NCI-H2081 treated with DMSO at 0.1 percent for 48 hours (cell line): ENCODE measurements at places on chromosomes 12 and 14.

- DNase-seq: no peak
Observed at GRCh38 chr12:24909667-24910066, 39.2 kb downstream of the BCAT1 start.

DNA sequence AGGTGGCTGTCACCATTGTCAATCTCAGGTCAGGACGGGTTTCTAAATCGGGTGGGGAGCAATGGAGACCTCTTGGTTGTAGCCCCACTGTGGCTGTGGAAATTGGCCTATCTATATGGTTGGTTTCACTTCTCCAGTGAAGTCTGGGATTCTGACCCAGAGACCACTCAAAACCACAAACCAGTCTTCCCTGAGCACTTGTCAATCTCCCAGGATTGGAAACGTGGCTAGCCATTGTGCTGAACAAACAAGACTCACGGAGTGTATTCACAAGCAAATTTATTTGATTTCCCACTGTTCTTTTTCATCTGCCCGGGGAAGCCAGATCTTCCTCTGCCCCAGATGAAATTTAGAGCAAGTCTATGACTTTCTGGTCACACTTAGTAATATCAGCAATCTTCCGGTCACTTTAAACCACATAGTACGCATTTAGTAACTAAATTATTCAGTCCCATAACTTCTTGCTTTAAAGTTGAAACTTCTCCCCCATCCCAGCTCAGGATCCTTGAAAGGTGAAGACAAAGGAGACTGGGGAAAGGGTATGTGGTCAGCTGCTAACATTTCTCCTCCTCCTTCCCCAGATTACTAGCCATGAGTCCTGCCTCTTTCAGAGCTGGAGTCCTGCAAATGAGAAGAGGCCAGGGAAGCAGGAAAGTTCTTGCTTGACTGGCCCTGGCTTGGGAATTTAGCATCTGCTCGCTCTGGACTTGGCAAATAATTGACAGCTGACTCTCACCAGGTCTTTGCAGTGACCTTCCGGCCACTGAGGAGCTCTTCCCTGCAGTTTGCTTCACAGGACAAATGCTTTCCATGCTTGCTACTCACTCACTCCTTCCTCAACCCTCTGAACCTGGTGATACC, 123.2 kb upstream of the MAX start:
- no peak for DNase-seq

DNA sequence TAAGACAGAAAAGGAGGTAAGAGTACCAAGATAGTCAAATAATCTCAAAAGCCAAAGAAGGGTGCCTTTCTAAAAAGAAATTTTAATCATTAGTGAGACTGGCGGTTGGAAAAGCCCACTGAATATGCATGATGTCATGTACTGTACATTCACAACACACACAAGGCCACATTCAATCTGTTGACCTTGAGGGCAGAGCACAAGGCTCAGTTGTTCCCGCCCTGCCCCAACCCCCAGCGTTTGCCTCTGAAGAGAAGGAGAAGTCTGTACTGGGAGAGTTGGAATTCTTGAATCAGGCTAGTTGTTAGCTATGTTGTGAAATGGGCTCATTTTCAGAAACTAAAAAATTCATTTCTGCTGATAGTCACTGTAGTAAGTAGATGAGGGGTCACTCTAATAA, 50.2 kb upstream of the NID2 start:
- DNase-seq: no peak

GRCh38 chr12:124457287-124458219, 109.9 kb downstream of the NCOR2 start:
- DNase-seq: no peak

GRCh38 chr12:42683933-42684801, 94.6 kb upstream of the PRICKLE1 start:
- DNase-seq: no peak

DNA sequence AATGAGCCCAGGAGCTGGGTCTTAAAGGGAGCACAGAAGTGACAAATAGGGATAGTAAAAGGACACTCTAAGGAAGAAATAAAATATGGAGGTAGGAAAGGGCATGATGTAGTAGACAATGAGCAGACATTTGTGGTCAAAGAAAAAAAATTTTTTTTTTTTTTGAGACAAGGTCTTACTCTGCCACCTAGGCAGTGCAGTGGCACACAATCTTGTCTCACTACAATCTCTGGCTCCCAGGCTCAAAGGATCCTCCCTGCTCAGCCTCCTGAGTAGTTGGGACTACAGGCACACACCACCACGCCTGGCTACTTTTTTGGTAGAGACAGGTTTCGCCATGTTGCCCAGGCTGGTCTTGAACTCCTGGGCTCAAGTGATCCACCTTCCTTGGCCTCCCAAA, 8.5 kb downstream of the FKBP3 start:
- DNase-seq: no peak

DNA sequence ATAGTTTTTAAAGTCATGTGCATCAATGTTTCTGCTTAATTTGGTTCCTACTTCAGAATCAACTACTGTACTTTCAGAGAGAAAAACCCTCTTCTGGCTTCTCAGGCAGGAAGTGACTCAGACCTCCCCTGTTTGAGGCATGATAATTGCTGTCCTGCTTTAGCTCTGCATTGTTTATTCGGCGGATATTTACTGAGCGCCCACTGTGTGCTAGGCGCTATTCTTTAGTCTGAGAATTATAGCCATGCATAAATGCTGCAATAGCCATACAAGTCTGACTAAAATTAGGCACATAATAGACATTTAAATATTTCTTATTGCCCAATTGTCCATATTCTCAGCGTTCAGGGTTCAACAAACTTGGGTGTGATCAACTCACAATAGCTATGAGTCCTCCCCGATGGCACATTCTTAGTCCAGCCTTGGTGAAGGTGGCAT, 6.1 kb upstream of the AMIGO2 start:
- peak; percentile 36 for DNase-seq

DNA sequence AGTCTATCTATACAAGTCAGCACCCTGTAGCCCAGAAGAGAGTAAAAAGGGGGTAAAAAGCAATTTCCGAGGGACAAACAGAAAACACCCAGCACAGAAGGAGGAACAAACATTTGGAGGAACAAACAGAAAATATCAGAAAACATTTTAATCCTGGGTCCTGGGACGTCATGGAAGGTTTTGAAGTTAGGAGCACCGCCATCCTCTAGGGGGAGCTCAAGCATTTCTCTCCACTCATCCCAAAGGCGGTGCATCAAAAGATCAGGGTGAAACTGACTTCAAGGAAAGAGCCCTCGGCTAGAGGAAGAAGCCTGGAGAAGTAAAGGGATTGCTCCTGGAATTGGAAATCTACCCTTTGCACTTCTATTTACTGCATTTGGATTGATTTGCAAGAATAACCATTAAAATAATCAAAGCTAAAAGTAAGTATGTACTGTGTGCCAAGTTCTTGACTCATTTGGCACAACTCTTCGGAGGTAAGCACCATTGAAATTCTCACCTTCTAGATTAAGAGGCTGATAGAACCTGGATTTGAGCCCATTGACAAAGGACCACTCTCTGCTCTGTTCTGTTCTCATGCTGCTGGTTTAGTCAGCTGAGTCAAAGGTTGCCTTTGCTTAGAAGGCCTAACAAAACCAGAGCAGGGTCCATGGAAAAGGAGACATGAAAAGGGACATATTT, 17.2 kb upstream of the POC1B start:
- no peak for DNase-seq

DNA sequence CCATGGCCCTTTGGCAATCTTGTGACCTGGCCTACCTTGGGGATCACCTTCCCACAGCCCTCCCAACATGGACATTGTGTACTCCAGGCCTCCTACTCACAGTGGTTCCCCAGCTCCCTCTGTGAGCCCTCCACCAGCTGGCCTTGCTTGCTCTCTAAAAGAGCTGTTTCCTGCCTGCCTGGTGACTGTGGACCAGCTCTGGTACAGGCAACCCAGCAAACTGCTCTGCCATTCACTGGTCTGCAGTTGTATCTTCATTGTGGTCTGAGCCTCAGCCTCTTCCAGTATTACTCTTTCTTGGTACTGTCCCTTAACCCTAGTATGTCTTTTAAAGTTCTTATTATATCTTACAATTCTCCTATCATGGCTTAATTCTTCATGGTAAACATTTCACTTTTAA, 236.2 kb downstream of the KTN1 start:
- no peak for DNase-seq

- DNase-seq: no peak
Observed at GRCh38 chr14:92962831-92963095, 39.8 kb downstream of the CHGA start.

- DNase-seq: no peak
Observed at GRCh38 chr12:64407342-64408223, 3.4 kb downstream of the XPOT start.

DNA sequence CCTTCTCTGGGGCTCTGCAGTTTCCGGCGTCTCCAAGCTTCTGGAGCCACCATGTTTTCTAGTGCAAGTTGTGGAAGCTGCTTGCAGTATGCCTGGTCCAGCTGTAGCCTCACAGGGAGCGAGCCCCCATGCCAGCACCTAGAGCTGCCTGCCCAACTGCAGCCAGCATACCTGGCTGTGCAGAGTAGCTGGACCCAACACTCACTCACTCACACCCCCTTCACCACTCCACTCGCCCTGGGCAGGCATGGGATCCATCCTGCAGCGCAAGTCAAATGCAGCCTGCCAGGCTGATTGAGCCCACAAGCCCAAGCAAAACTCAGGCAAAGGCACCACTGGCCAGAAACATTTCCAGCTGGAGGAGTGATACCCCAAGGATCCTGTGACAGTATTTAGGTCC, 797.3 kb downstream of the SLC16A7 start:
- DNase-seq: no peak

DNA sequence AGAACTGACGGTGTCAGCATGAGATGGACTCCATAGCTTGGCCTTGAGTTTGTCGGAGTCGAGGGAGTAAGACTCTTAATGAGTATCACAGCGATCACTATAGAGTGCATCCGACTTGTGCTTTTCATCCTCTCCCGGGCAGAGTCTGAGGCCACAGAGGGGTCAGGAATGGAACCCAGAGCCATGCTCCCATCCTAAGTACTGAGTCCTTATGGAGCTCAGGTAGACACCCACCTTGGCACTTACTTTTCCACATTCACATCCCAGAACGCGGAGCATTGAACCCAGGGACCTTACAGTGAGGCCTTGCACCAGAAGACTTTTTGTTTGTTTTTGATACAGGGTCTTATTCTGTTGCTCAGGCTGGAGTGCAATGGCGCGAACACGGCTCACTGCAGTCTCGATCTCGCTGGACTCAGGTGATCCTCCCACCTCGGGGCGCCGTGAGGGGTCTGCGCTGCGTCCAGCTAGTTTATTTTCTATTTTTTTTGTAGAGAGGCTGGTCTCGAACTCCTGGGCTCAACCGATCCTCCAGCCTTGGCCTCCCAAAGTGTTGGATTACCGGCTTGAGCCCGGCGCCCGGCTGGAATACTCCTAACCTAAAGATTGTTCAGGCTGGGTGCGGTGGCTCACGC, 719 bp upstream of the SRSF9 start:
- DNase-seq: no peak

DNA sequence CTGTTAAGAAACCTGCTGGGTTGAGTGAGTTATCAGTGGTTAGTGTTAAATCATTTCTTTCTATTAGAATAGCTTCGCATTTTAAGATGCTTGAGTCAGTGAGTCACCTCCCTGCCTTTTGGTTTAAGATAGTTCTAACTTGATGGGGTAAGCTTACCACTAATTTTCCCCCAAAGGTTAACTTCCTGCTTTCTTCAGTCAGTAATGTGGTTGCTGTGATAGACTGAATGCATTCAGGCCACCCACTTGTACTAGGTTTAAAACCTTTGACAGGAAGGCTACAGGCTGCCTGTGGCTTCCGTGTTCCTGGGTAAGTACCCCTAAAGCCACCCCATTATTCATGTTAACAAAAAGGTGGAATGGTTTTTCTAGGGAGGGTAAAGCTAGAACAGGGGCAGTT, 25.3 kb downstream of the CLEC2A start:
- no peak for DNase-seq

DNA sequence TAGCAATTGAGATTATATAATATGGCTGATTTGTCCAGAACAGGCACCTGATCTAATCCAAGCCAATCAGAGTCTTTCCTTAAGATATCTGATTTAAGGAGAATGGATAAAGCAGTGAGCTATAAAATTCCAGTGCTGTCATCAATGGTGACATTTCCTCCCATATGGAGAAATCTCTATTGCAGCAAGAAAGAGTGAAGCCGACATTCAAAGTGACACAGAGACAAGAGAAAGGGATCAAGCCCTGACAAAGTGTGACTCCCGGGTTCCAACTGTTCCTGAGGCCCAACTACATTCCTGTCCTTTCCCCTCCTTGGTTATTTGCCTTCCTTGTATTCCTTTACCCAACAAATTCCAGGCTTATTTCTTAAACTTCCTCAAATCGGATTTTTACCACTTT, 430.0 kb upstream of the SOX5 start:
- no peak for DNase-seq

DNA sequence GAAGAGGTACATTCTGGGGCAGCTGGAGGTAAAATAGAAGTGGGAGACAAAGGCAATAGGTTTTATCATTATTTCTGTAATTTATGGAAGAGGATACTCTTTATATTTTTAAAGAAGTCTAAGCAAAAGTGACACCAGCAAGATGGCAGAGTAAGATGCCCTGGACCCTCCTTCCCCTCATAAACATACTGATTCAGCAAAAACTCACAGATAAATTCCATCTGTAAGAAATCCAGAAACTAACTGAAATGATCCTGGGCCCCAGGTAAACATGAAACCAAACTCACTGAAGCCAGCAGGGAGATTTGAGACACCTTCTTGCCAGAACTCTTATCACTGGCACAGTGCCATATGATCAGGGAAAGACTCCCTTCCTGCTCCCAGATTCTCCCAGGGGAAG, 79.9 kb downstream of the GCH1 start:
- DNase-seq: no peak

GRCh38 chr12:76943008-76943407, 64.2 kb upstream of the CSRP2 start:
- DNase-seq: no peak

- DNase-seq: no peak
Observed at GRCh38 chr12:104699489-104700190, 242.9 kb downstream of the CHST11 start.

GRCh38 chr12:25404955-25405354, 148.1 kb downstream of the LMNTD1 start:
- no peak for DNase-seq

DNA sequence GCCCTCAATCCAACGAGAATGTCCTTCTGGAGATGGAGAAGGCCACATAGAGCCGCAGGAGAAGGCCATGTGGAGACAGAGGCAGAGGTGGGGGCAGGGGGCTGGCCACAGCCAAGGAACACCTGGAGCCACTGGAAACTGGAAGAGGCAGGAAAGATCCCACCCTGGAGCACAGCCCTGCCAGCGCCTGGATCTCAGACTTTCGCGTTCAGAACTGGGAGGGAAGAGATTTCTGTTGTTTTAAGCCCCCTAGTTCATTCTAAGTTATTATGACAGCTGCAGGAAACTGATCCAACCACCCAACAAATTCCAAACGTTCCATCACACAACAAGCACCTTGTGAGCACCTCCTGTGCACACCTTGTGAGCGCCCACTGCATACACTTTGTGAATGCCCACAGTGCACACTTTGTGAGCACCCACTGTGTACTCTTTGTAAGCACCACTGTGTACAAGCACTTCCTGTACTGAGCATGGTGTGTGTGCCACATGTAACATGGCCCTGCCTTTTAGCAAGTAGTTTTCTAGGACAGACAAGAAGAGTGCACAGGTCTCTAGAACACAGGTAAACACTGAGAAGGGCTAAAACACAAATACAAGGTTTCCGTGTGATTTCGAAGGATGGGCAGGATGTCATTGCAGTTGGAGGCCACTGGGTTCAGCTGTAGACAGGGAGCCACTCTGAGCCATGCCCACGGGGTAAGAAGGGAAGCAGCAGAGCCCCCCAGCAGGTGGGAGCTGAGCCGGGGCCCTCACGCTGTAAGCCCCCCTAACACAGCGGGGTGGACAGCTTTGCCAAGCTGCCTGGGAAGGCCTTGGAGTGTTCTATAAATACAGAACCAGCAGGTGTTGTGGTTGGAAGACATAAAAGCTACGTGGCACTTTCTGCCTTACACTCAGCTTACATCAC, 15.4 kb downstream of the RIMBP2 start:
- no peak for DNase-seq
